Left lobe of liver (tissue), 2 donors: ENCODE measurements at places on chromosomes 2 and 18. TPM values are rescaled to one million over a fixed set of nuclear protein-coding genes. Genes with fewer than 3 reads are reported as not detected.

FN1 gene
- total RNA-seq, result 1,295 TPM

ALS2 gene
- total RNA-seq, result 20.8 TPM

ELOA2 gene
- not detected for total RNA-seq

MAP3K19 gene
- total RNA-seq, result not detected

SGPP2 gene
- total RNA-seq, result 0.23 TPM

DSG1 gene
- total RNA-seq, result 2.5 TPM

UGT1A3 gene
- total RNA-seq, result 52.8 TPM

ST3GAL5 gene
- total RNA-seq, result 12.8 TPM

GYPC gene
- 4.3 TPM for total RNA-seq

SOCS6 gene
- 12.0 TPM for total RNA-seq

FMNL2 gene
- total RNA-seq, result 3.4 TPM

KIF3C gene
- 0.86 TPM for total RNA-seq

NEMP2 gene
- 1.4 TPM for total RNA-seq

NAT8 gene
- total RNA-seq, result 26.3 TPM

DSC3 gene
- total RNA-seq, result 0.03 TPM

EVX2 gene
- total RNA-seq, result not detected

NPHP1 gene
- total RNA-seq, result 0.15 TPM

ARHGEF4 gene
- total RNA-seq, result 1.3 TPM

GPR155 gene
- 9.3 TPM for total RNA-seq

HJURP gene
- total RNA-seq, result 0.50 TPM

GLI2 gene
- total RNA-seq, result 0.30 TPM

FAM117B gene
- 2.3 TPM for total RNA-seq

ATP6V1B1 gene
- not detected for total RNA-seq

SPC25 gene
- 0.35 TPM for total RNA-seq

AAK1 gene
- 16.2 TPM for total RNA-seq

SERPINB10 gene
- not detected for total RNA-seq

FBLN7 gene
- 5.1 TPM for total RNA-seq

ALKAL2 gene
- total RNA-seq, result 2.5 TPM

LYPD6 gene
- total RNA-seq, result 0.25 TPM

LIPG gene
- 89.4 TPM for total RNA-seq

PSMA8 gene
- not detected for total RNA-seq

RAB17 gene
- 88.5 TPM for total RNA-seq

PROC gene
- total RNA-seq, result 479 TPM
